ENCODE measurements at places on chromosomes 1 and 21.
A peak's percentile ranks its signal among the peaks of the same experiment; 100 is the strongest.

GRCh38 chr1:18792747-18793146 is 66.7 kb downstream of the TAS1R2 start:
- DNase-seq: no peak

- DNase-seq: no peak
Measured at GRCh38 chr1:27520651-27521050, 30.7 kb upstream of the WASF2 start.

DNA sequence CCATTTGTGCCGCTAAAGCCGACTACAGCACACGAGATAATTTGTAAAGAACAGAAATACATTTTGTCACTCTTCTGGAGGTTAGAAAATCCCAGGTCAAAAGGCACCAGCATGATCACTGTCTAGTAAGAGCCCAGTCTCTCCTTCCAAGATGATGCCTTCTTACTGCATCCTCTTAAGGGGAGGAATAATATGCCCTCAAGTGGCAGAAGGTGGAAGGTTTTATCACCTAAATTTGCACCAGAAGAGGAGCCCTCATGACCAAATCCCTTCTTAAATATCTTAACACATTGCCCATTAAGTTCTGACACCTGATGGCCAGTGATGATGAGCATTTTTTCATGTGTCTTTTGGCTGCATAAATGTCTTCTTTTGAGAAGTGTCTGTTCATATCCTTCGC is 326.7 kb upstream of the RGS18 start:
- DNase-seq: no peak

GRCh38 chr1:31919591-31919990 is 18.6 kb downstream of the PTP4A2 start:
- DNase-seq: no peak

DNA sequence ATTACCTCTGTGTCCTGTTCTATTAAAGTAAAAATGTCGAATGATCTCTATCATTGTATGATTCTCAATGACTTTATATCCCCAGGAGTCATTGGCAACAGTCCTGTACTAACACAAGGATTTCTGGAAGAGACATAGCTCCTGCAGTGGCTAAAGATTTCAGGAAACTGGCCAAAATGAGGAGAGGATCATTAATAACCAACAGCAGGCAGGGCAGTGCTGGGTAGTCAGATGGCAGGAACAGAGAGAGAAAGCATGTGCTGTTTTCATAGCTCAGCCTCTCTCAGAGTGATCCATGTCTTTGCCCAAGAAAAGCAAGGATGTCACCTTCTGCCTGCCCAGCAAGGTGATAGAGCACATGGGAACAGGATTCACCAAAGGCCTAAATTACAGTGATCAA is 604.7 kb upstream of the PLXNA2 start:
- DNase-seq: no peak

GRCh38 chr21:33246963-33247362 is 17.2 kb downstream of the IFNAR2 start:
- no peak for DNase-seq

GRCh38 chr1:201054091-201054543 is 30.6 kb upstream of the KIF21B start:
- no peak for DNase-seq

GRCh38 chr1:53639251-53639763 is 99.7 kb downstream of the GLIS1 start:
- DNase-seq: no peak

GRCh38 chr1:205313563-205314308 is 7.8 kb downstream of the NUAK2 start:
- DNase-seq: peak; percentile 53

GRCh38 chr21:34017039-34017961 is 56.1 kb upstream of the MRPS6 start:
- DNase-seq: no peak

DNA sequence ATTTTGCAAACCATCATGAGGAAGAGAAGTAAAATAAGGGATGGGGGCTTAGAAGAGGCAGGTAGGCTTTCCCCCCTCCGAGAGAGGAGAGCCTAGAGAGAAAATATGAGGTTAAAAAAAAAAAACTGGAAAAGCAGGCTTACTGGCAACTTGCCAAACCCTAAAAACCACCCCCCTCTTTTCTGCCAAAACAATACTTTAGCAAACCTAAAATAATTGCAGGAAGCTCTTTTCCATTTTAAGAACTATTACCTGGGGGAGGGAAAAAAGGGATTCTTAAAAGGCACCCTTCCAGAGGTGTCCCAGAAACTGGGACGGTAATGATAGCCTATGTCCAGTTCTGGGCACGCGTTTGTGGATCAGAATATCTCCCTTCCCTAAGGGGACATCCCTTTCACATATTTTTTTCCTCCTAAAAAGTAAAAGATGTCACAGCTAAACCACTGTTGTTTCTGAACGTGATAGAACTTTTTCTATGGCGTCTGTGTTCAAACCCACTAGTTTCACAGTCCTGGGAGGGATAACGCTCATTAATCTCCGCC is 1.1 kb upstream of the NFIA start:
- no peak for DNase-seq

DNA sequence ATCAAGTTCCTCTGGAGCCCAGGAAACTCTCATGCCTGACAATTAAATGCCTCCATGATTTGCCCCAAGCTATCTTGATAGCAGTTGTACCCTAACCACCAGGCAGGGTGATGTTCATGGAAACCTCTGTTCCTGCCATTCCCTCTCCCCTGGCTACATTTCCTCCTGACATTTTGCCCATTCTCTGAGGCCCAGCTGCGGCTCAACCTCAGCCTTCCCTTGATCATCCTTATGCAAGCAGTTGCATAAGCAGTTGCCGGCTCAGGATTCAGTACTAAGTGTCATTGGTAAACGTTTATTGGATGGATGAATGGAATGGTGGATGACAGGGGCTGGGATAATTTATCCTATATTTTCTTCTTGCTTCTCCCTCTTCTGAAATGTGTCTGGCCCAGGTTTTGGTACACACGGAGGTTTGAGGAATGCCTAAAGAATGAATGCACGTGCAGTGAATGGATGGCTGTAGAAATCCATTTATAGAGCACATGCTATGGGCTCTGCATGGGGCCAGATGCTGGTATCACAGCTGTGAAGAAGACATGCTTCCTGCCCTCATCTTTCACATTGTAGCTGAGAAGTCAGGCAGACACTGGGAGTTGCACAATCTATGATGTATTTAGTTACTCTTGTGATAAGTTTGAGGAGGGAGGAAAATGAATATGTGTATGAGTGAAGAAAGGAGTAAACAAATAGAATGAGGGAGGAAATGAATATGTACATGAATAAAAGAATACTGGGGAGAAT is 261.8 kb downstream of the FOXD2 start:
- no peak for DNase-seq

- no peak for DNase-seq
Measured at GRCh38 chr1:60695716-60696171, 386.6 kb upstream of the NFIA start.

DNA sequence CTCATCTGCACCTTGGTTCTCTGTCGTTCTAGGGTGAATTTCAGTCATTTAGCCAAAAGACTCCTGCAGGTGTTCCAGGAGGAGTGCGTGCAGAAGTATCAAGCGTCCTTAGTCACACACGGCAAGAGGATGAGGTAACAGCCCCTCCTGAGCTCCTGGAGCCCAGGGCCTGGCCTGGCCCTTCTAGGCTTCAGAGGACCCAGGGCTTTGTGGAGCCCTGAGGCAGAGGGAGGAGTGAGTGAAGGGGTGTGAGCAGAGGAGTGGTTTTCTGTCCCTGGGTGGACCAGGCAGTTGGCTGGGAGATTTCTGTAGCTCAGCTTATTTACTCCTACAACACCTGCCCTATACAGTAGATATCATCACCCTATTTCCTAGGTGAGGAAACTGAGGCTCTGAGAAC is 15.7 kb upstream of the RASSF5 start:
- DNase-seq: no peak

GRCh38 chr1:2911421-2912178 is 109.7 kb upstream of the ACTRT2 start:
- no peak for DNase-seq

- no peak for DNase-seq
Measured at GRCh38 chr1:20308569-20308968, 17.9 kb downstream of the VWA5B1 start.

DNA sequence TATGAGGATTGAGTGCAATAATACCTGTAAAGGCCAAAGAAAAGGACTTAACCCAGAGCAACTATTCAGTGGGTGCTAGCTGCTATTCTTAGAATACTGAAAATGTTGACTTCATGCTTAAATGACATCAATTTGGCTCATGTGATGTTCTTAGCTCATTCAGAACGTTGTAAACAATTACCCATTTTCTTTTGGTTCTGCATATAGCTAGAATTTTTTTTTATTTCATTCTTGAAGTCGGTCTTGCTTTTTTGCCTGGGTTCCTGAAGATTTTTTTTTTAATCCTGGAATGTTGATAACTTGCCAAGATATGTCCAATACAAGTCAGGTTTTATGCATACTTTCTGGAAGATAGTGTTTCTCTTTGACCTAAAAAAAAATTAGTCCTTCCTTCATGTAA is 772.0 kb downstream of the LTN1 start:
- DNase-seq: no peak

DNA sequence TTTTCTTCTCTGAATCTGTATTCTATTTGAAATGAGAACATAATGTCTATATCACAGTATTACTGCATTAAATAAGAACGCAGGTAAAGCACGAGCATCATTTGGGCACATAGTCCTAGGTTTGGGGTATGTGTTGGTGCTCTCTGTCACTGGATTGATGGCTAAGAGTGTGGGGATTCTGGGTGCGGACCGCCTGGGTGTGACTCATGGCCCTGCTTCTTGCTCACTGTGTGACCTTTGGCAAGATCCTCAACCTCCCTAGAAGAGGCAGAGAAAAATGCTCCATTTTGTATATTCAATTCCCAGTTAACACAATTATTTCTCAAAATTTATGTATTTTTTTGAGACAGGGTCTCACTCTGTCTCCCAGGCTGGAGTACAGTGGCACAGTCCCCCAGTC is 99.7 kb downstream of the LAMC2 start:
- no peak for DNase-seq

DNA sequence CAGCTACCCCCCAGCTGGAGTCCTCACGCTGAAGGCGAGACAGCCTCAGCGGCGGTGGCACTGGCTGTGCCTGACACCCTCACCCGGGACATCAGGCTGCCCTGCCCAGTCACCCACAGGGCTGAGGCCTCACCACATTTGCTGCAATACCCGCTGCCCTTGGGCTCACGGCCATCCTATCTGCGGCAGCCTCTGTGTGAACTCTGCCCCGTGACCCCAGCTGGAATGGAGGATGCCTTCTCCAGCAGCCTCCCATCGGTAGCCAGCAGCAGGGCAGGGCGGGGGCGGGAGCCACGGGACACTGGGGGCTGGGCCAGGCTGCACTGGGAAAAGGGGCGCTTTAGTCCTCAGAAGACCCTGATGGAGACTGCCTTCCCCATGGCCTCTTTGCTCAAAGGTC is 112.4 kb upstream of the ZBTB40 start:
- no peak for DNase-seq

DNA sequence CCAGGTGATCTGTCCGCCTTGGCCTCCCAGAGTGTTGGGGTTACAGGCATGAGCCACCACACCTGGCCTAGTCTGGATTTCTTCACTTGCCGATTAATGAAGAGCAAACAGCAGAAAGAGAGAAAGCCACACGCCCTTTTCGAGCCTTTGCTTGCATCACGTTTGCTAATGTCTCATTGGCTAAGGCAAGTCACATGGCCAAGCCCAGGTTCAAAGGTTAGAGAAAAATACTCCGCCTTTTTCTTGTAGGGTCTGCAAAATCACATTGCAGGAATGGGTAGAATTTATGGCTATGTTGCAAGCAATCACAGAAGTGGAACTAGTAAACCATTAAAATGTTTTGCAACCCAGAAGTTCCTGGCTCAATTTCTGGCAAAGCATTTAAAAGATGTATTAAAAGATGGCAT is 26.8 kb upstream of the BACH1 start:
- DNase-seq: no peak

DNA sequence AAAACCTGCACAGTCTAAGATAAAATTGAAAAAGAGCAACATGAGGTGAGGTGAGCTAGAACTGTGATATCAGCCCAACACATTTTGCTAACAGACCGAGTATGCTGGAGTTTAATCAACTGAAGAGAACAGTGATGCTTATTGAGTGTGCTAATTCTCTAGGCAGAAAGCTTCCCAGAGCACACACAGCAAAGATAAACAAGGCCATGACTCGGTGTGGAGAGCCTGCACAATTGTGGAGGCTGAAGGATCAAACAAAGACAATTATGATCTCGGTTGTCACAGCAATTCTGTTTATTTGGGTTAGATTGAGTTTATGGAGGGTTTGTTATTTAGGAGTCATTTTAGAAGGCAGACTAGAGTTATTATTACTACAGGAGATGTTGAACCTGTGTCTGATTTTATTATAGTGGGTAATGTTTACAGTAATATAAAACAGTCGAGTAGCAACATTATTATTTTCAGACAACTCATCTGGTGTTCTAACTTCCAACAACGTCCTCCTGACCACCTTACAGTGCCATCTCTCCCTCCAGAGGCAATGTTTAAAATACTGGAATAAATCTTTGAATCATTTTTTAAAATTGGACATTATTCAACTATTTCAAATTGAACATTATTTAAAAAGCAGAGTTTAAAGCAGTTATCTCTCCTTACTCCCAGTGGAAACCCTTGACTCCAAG is 40.2 kb downstream of the DPT start:
- peak; percentile 38 for DNase-seq

GRCh38 chr1:3068564-3069431 is at the start of gene PRDM16:
Gene PRDM16 (plus strand): TSS chr1:3069203. CDS start chr1:3069260, 57 bp downstream.
- DNase-seq: no peak

DNA sequence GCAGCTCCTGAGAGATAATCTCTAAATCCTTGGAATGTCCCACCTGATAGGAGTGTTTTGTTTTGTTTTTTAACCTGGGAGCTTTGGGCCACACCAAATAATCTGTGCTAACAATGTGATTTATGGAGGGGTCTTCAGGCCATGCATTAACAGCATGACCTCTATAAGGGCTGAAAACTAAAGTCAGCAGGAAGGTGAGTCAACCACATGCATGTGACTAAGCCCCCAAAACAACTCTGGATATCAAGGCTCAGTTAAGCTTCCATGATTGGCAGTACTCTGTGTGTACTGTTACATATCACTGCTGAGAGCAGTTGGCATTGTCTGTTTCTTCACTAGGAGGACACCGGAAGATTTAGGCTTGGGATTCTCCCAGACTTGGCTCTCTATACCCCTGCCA is 10.7 kb downstream of the AUNIP start:
- no peak for DNase-seq

DNA sequence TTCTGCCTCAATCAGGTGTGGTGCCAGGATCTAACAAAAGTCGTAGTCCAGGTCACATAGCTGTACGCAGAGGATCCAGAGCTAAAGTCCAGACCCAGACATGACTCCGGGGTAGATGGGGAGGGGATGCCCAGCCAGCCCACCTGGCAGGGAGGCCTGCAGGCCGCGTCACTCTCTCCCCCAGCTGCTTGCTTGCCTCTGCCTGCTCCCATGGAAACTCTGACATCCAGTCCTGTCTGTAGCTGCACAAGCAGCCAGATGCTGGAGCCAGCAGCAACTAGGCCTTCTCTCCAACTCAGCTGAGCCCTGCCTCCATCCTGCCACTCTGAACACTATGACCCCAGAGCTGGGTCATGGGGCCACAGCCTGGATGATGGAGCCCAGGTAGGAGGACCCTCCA is 8.1 kb downstream of the COL8A2 start:
- no peak for DNase-seq
